Naive thymus-derived CD8-positive, alpha-beta T cell (primary cell): ENCODE measurements at places on chromosomes 6 and 20.
A peak's percentile ranks its signal among the peaks of the same experiment; 100 is the strongest.

DNA sequence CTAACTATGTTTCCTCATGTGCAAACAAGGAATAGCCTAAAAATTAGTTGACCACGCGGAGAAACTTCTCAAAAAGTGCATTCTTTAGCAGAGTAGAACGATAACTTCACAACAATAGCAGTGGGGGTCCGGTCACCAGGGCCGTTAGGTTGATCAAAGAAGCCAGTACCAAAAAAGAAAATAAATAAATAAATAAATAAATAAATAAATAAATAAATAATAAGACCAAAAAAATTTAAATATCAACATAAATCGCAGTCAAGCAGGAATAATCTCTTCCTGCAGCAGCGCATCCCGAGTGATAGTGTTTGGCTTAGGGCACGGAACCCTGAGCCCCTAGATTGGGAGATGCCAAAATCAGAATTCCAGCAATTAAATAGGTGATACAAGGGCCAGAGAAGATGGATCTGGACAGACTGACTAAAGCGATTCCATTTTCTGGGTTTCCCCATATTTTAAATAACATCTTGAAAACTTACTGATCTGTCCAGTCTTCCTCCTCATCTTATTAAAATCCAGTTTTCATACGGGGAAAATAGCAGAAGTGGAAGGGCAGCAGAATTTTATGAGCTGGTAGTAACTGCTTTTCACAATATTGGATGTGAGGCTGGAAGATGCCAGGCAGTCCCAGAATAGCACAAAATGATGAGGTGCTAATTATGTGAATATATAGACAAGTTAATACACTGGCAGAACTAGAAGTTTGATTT is 4.4 kb upstream of the OLIG3 start:
- peaks cover 38% of the 10 kb centered on the region for H3K4me1 ChIP-seq
- H3K27ac ChIP-seq, result peak overlapping the region; percentile 8
- DNase-seq, result no peak
- peaks cover 37% of the 10 kb centered on the region for H3K27me3 ChIP-seq
- peaks cover 6% of the 10 kb centered on the region for H3K36me3 ChIP-seq

DNA sequence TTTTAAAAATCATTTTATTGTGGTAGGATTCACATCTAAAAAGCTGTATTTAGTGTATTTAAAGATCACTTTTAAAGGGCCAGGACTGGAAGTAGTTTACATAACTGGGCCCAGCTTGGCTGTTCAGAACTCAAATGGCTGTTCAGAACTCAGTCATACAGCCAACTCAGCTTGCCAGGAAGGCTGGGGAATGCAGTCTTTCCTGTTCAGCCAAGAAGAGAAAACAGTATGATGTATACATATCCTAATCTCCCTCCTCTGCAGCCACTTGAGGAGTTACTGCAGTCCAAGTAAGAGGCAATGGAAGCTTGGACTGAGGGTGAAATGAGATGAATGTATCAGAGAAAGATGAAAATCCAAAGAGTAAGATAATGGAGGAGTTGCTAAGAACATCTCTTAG is 24.6 kb downstream of the DSTN start:
- DNase-seq, result no peak
- no peak overlapping the region for H3K4me3 ChIP-seq
- H3K4me1 ChIP-seq, result peaks cover 38% of the 10 kb centered on the region
- no peak overlapping the region for H3K27ac ChIP-seq

GRCh38 chr20:13533946-13534345 is 104.8 kb downstream of the TASP1 start:
- H3K27ac ChIP-seq, result peak overlapping the region; percentile 60
- no peaks in the 10 kb centered on the region for H3K27me3 ChIP-seq
- H3K36me3 ChIP-seq, result peaks cover 44% of the 10 kb centered on the region
- DNase-seq, result no peak
- H3K4me1 ChIP-seq, result no peaks in the 10 kb centered on the region
- no peak overlapping the region for H3K4me3 ChIP-seq

- H3K36me3 ChIP-seq, result no peaks in the 10 kb centered on the region
- no peak overlapping the region for H3K27ac ChIP-seq
- DNase-seq, result no peak
- peaks cover 49% of the 10 kb centered on the region for H3K27me3 ChIP-seq
These were observed 194.4 kb downstream of the BMP7 start for GRCh38 chr20:57071954-57072583.
